ENCODE measurements at places on chromosomes 12 and 14. TPM values are rescaled to one million over a fixed set of nuclear protein-coding genes. Genes with fewer than 3 reads are reported as not detected.

GRCh38 chr12:101927999-101928398, 50.6 kb downstream of the DRAM1 start:
- DNase-seq: no peak

DNA sequence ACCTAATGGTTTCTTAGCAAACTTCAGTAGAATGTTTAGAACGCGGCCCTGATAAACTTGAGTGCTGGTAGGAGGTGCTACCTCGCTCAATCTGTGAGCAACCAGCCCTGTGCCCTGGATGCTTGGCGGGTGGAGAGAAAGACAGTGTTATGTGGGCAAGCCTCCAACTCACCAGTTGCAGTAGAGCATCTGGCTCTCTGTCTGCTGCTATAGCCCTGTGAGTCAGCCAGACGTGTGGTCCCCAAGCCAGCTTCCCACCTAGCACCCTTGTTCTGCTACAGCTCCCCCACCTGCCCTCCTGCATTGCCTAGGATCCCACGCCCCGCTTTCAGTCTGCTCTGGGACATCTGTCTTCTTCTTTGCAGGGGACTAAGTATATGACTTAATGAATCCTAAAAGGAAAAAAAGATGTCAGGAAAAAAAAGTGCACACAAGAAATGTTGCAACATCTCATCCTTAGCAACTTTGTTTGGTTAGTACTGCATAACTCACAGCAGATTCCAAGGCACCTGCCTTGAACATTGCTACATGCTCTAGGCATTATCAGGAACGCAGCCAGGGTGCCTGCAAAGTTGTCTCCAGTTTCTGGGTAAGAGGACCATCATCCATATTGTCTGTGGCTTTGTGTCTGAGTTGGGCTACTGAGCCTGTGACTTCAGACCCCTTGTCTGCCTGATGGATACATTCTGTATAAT, 13.6 kb downstream of the SNRNP35 start:
- peak; percentile 60 for DNase-seq

GRCh38 chr14:100754020-100754419, 27.3 kb downstream of the DLK1 start:
- DNase-seq: no peak

The LRP6 gene
- 30.3 TPM for total RNA-seq
